ENCODE measurements at places on chromosomes 12 and 14.

DNA sequence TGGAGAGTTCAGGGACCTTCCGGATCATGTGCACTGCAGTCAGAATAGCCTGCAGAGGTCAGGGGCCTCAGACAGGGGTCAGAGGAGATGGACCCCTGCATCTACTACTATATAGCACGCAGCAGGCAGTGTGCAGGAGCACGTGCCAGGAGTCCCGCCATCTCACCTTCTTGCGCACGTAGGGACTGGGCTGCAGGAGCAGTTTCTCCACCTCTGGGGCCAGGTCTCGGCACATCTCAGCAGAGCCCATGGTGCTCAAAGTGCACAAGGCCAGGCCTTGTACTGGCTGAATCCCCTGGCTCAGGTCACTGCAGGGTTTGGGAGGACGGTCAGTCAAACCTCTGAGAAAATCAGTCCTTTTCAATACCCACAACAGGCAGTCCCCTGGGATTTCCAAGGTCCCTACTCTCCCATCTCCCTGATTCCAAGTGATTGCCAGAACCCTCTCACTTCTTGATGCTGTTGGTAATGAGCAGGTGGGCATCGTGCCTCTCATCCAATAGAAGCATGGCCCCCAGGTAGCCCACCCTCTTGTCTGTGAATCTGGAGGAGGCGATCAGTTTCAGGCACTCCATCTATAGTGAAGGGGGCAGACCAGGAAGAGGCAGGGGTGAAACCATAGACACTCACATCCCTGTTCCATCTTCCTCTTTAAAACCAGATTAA, 1.3 kb downstream of the AP1G2 start:
- DNase-seq, result no peak

DNA sequence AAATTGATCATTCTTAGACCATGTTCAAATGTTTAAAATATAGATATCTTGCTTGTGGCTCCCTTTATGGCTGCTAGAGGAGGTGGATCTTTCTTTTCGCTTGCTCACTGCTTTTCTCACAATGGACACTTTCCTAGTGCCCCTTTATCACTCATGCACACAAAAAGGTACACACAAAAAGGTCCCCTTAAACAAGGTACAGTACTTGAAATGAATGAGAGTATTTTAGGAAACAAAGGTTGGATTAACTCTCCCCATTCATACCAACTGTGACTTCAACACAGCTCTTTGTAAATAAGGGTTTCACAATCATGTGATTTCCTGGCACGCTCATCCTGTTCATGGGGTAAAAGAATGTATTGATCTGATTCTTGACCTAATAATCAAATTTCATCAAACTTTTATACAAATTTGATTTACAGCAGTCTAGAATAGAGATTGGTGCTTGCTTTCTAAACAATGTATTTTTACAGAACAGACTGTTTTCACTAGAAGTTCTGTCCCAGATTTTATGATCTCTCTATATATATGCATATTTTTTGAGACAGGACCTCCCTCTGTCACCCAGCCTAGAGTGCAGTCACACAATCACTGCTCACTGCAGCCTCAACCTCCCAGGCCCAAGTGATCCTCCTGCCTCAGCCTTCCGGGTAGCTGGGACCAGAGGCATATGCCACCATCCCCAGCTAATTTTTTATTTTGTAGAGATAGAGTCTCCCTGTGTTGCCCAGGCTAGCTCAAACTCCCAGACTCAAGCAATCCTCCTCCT, 34.4 kb upstream of the EPS8 start:
- no peak for DNase-seq

GRCh38 chr14:29043737-29044136, 277.1 kb downstream of the FOXG1 start:
- DNase-seq, result no peak

DNA sequence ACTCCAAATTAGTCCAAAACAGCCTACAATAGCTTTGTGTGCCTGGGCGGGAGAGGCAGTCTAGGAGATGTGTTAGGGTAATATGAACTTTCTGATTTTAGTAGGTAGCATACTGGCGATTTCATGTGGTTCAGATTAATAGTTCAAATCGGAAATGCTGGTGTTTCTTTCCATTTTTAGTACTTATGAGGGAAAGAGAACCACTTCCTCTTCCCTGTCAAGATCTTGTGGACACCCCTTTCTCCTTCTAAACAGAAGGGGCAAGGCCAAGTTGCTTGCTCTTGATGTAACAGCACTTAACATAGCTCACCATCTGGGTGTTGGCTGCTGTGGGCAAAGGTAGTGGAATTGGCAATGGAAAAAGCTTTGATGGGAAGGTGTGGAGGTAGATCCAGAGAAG, 32.2 kb upstream of the IGF1 start:
- DNase-seq, result no peak

DNA sequence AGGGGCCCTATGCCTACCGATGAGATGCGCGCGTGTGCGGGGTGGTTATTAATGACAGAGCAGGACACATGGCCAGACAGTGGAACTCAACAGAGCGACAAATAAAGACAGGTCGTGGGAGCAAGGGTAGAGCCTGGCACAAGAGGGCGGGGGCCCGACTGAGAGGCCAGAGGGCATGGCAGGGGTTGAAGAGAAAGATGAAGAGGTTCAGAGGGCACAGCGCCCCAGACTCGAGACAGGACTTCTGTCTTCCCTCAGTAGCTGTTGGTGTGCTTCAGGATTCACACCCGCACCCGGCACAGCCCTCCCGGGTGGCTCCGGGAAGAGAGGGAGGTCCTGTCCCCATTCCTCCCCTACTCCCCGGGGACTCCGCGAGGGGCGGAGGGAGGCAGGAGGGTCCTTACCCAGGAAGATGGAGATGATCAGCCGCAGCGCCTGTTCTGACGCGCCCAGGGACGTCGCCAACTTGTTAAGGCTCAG, 366 bp downstream of the LPCAT3 start:
- no peak for DNase-seq

GRCh38 chr12:93793983-93794382, 116.8 kb downstream of the CRADD start:
- no peak for DNase-seq

- no peak for DNase-seq
These were observed 980.6 kb downstream of the VRK1 start for GRCh38 chr14:97777622-97778355.

DNA sequence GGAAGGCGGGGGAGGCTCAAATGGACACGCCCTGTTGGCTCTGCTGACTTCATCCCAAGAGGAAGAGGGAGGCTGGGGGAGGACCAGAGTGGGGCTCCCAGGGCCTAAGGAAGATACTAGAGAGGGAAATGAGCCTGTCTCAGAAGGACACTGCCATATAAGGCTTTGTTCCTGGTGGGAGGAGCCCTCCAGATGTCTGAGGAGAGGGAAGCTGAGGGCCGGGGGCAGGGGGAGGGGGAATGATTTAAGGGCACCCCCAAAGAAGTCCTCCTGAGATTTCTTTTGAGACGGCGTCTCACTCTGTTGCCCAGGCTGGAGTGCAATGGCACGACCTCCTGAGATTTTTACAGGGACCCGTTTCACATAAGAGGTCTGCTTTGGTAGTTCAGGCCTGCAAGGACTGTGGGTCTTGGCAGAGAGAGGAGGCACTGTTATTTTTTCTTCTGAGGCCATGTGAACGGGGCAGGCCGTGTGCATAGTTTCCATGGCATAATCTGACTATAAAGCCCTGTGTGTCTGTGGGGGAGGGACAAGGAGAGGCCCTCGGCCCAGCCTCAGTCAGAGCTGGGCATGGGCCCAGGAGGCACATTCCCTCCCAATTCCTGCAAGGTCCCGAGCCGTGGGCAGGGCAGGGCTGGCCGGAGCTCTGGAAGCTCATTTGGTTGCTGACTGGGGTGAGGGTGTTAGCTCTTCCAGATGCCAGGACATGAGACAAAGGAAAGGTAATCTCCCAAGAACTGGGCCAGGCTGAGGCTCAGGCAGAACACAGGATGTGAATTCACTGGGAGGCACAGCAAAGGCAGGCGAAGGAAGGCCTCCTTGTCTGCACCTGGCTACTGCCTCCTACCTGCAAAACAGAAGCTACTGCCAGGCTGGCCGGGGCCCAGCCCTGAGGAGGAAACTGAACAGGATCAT, 22.2 kb upstream of the PLEKHG3 start:
- peak; percentile 96 for DNase-seq

DNA sequence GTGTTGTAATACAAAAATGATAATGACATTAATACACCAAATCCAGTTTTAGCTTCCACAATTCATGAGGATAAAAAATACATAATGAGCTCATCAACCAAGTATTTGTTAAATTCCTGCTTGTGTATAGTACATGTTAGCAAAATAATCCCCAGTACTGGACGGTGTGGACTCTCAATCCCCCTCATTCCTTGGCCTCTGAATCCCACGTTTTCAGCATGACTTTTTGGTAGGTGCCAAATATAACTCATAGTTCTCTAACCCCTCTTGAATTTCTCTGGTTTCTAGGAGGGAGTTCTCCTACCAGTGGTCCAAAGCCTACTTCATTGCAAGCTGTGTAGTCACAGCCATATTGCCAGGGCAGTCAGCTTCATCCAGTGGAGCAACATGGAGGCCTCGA, 41.4 kb upstream of the EPS8 start:
- DNase-seq, result no peak

Data from coronary artery (tissue), 2 donors.